ENCODE measurements at places on chromosomes 5 and 9. TPM values are rescaled to one million over a fixed set of nuclear protein-coding genes. Genes with fewer than 3 reads are reported as not detected.

- no peak for DNase-seq
Measured at GRCh38 chr5:43429016-43429415, 16.8 kb upstream of the CCL28 start.

The CD72 gene
- 2.3 TPM for total RNA-seq

- no peak for DNase-seq
Measured at GRCh38 chr9:115340314-115340713, 222.4 kb upstream of the TNC start.

- no peak for DNase-seq
Measured at GRCh38 chr9:130522233-130522808, 57.1 kb upstream of the FUBP3 start.

- no peak for DNase-seq
Measured at GRCh38 chr9:104553261-104553660, 15.7 kb upstream of the OR13C8 start.

DNA sequence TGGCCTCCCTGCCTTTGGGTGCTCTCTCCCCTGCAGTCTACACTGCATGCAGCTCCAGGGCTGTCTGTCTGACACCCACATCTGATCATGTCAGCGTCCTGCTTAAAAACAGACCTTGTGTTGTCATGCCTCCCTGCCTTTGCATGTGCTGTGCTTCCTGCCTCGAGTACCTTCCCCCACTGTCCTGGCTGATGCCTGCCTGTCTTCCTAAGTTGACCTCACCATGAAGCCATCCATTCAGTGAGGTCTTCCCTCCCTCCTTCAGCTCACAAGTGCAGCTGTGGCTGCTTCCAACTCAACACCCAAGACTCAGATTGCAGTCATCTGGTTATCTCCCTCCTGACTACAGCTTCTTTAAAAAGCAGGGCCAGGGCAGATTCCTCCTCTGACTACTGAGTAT is 5.5 kb downstream of the ANGPTL2 start:
- DNase-seq = no peak

DNA sequence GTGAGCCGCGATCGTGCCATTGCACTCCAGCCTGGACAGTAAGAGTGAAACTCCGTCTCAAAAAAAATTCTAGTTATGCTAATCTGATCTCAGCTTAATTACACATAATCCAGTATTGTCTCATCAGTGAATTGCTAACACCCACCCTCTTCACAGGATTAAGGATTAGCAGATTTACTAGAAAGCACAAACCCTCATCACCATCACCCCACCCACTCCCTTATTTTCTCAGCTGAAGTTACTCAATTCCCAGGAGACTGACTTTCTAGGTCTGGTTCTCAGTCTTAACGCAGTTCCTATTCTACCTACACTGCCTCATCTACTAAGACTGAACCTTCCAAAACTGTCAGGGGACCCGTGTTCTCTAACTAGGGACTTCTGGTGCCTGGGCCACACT is 9.0 kb downstream of the TOR1B start:
- no peak for DNase-seq

DNA sequence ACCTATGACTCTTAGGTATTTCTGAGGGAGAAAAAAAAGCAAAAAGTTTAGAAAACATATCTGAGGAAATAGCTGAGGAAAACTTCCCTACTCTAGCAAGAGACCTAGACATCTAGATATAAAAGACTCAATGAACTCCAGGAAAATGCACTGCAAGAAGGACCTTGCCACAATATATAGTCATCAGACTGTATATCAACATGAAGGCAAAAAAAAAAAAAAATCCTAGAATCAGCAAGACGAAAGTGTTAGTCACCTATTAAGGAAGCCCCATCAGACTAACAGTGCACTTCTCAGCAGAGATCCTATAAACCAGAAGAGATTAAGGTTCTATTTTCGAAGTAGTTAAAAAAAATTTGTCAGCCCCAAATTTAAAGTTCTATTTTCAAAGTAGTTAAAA is 166.2 kb downstream of the TMEM38B start:
- no peak for DNase-seq

Measured in CD4-positive, alpha-beta T cell (primary cell).